Head of caudate nucleus (tissue), 42 donors: ENCODE measurements at places on chromosomes 3 and 15.
A peak's percentile ranks its signal among the peaks of the same experiment; 100 is the strongest.

DNA sequence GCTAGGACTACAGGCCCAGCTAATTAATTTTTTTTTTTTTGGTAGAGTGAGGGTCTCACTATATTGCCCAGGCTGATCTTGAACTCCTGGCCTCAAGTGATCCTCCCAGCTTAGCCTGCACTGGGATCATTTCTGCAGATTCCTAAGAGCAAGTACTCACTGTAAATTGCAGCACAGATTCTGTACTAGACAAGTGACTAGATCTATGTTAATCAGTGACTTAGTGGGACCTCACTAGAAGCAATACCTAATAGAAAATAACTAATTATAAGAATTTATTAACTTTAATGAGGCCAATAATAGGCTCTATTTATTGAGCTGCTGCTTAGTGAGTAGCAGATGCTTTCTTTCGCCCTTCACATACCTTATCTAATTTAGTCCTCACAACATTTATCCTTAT lies 10.6 kb upstream of the UTS2B start:
- no peak for DNase-seq

DNA sequence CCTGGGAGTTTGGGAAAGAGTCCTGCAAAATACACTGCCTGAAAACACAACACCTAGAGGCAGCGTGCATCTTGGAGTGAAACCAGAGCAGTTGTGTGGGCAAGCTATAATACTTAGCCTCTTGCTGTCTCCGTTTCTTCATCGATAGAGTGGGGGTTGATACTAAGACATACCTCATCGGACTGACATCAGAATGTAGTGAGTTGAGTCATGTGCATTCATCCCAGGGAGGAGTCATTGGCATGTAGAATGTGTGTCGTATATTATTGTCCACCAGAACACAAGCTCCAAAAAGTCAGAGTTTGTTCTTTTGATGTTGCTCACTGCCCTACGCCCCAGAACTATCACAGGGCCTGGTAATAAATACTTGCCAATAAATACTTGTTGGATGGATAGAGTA lies 4.3 kb downstream of the SNTN start:
- no peak for DNase-seq

DNA sequence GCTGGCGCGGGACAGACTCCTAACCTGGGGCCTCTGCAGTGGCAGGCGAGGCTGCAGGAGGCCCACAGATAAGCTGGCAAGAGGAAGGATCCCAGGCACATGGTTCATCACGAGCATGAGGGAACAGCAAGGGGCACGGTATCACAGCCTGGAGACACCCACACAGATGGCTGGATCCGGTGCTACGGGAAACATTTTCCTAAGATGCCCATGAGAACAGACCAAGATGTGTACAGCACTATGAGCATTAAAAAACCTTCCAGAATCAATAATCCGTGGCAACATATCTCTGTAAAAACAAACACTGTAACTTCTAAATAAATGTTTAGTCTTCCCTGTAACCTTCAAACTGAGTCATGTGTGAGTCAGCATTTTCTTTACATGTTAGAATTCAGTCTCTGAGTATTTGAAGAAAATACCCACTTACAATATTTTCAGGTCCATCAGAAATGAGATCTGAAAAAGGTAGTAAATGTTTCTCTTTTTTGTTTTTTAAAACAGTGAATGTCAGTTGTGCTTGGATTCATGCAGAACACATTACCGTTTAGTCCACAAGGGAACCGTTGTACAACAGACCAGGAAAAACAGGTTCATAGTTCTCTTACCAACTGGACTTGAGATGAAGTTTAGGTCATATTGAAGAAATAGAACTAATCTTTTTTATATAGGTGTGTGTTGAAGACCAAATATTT lies 75.9 kb downstream of the BOC start:
- DNase-seq: no peak

GRCh38 chr3:187743195-187744141 lies 1.8 kb downstream of the BCL6 start:
- DNase-seq: peak; percentile 78

GRCh38 chr15:35195649-35196048 lies 110.6 kb upstream of the NANOGP8 start:
- DNase-seq: no peak

- DNase-seq: no peak
Measured at GRCh38 chr3:175222356-175222755, 363.2 kb downstream of the NAALADL2 start.

- DNase-seq: no peak
Measured at GRCh38 chr3:183650554-183650953, 15.1 kb downstream of the KLHL24 start.

DNA sequence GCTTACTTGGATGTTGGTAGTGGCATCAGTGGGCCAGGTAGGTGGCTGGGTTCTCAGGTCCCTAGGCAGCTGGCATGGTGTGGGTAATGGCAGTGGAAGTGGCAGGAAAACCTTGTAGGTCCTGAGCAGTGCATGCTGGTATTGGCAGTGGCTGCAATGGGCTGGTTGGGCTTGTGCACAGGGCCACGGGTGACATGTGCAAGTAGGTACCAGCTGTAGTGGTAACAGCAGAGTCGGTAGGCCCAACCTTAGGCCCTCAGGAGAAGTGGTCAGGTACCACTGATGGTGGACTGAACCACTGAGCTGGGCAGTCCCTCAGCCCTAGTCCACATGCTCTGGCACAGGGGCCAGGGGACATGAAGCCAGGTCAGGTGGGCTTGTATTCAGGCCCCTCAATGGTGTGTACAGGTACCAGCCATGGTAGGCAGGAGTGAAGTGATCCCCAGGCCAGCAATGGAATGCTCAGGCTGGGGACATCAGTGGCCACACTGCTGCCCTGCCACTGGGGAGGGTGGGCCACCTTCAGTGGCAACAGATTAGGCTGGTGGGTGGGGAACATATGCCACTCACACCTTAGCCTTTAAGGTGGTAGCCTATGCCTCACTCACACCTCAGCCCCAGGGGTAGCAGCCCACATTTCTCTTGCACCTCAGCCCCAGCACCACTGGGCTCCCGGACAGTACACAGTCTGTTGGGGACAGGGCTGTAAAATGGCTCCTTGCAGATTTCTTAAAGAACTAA lies 118.1 kb downstream of the LRRK1 start:
- no peak for DNase-seq

- peak; percentile 21 for DNase-seq
Measured at GRCh38 chr3:183698318-183698751, 738 bp downstream of the YEATS2 start.

DNA sequence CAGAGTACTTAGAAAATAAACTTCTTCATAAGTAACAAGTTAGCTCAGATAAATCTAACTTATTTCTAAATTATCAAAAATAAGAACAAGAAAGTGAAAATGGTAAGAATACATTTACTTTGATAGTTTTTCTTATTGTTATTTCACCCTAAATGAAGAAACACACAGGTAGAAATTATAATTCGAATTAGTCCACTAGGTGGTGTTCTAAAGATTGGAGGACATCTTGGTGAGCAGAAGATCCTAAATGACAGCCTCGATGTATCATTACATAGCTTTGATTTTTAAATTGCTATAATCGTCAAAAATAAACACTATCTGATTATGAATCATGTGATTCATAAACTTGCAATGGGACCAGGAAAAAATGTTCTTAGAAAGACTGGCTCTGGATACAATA lies 280.8 kb upstream of the UBE2E2 start:
- DNase-seq: no peak

- no peak for DNase-seq
Measured at GRCh38 chr15:90582553-90582952, 52.8 kb downstream of the CRTC3 start.

- peak; percentile 19 for DNase-seq
Measured at GRCh38 chr15:82646250-82647044, 716 bp downstream of the CPEB1 start.

DNA sequence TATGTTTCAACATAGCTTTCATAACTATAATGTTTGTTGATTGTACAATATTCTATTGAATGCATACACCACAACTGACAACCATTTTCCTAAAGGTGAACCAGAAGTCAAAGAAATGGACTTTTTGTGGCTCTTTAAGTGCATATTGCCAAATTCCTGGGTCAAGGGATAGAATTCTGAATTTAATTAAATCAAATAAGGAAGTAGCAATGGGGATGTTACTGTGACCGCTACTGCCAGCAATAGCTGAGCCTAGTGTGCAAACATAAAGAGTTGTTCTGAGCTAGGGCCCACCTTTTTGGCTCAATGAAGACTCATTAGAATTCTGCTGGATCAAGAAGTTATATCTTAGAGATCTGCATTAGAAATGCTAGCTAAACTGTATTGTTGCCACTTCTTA lies 17.3 kb upstream of the KBTBD8 start:
- DNase-seq: no peak

DNA sequence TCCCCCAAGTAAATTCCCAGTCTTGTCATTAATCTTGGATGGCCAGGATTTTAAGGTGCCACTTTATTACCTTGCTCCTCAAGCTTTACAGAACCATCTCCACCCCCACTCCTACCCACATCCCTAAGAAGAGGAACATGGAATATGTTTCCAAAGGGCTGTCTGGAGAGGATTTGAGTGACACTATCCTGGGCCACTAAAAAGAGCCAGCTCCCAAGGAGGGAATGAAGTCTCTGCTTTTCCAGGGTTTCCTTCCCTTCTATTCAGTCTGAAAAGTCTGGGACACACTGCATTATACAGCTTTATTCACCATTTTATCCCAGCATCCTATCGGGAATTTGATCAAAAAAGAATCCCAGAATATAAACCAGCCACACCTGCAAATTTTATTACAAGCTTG lies 35.6 kb upstream of the MECOM start:
- DNase-seq: no peak

DNA sequence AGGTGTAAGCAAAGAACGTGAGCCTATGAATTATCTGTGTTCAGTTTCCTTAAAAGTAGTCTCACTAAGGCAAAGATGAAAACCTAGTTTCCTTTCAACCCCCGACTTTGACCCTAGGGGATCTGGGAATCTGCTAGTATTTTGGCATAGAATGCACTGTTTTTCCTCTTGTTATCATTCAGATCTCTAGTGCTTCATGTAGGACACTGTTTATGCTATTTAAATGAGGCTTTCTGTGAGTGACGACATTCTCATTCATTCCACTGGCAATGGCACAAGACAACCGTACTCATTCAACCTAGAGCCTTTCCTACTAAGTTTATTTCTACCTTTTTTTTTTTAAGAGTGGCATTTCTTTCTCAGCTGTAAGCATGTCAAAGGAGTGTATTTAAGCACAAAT lies 67.0 kb downstream of the CHAC1 start:
- DNase-seq: no peak

DNA sequence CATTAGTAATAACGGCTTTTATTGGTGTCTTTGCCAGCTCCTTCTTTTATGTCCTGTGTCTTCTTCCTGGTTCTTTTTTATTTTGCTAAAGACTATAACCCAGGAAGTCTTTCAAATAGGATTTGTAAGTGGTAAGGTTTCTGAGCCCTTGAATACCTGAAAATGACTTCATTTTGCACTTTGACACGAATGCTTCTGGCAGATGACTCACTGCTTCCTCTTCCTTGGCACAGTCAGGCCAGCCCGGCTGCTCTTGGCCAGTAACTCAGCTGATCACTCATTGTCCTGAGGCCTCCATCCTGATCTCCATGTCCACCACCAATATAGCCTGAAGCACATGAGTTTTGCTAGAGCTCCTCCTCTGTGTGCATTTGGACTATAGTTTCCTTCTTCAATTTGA lies 48.7 kb upstream of the NR2E3 start:
- DNase-seq: no peak

DNA sequence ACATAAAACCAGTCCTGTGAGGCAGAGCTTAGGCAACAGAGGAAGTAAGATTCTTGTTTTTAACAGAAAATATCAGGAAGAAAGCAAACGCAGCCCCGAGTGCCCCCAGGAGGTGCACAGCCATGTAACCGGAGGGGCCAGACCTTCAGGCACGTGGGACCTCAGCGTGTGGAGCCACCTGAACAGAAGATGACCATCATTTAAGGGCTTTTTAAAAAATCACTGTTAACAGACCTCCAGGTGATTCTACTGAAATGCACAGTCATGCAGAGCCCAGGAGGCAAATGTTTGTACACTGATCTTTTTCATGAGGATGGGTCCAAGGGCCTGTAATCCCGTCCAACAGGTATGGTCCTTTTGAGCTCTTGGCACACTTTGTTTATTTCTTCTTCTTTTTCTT lies 38.8 kb downstream of the SPG21 start:
- DNase-seq: no peak

GRCh38 chr3:195086885-195087284 lies 184.1 kb downstream of the XXYLT1 start:
- peak; percentile 4 for DNase-seq

GRCh38 chr3:72475258-72476138 lies 372.7 kb downstream of the SHQ1 start:
- no peak for DNase-seq

- no peak for DNase-seq
Measured at GRCh38 chr3:73467211-73467610, 157.5 kb downstream of the PDZRN3 start.

DNA sequence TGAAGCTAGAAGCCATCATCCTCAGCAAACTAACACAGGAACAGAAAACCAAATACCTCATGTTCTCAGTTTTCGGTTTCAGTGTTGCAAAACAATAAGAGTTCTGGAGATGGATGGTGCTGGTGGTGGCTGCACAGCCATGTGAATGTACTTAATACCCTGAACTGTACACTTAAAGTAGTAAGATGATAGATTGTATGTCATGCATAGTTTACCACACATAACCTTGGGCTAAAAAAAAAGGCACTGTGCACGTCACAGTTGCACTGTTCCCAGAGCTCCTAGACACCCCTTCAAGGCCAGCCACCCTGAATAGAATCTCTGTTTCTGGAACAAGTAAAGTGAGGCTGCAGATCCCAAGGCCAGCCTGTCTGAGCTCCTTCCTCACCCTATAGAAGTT lies 243.3 kb upstream of the IGF1R start:
- DNase-seq: no peak

- DNase-seq: no peak
Measured at GRCh38 chr3:39249453-39250115, 30.3 kb downstream of the CX3CR1 start.

DNA sequence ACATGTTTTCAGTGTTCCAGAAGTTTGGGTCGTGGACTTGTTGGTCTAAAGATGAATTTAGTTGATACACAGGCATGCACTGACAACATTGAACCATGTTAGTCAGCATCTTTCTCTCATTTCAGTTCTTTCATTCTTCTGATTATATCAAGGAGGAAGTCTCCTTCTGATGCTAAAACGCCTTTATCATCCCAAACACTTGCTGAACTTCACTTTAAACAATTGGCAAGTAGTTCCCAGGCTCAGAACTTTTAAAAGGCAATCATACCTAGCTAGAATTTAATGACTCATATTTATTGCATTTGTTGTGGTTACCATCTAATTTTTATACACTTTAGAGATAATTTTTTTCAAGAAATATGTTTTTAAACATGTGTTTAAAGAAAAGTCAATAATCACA lies 15.9 kb downstream of the LMCD1 start:
- no peak for DNase-seq
